ENCODE measurements at places on chromosomes 2 and 18. TPM values are rescaled to one million over a fixed set of nuclear protein-coding genes. Genes with fewer than 3 reads are reported as not detected.

SIX3 gene
- total RNA-seq: not detected

DNA sequence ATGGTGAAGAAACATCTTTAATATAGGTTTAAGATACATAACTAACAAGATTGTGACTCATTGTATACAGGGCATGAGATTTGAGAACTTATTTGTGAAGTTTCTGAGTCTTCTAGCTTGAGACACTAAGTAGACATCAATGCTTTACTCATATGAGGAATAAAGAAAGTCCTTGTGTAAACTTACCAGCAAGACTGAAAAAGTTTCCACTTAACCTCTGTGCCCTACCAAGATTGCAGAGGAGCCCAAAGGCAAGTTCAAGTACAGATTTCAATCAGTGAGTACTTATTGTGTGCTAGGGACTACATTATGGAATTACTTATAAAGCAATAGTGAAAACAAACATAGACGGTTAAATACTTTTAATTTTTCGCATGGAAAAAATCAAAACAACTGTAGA, 1041.2 kb upstream of the CELF4 start:
- H3K4me3 ChIP-seq: no peak overlapping the region
- peaks cover 2% of the 10 kb centered on the region for H3K4me1 ChIP-seq
- no peak overlapping the region for H3K27ac ChIP-seq
- no peaks in the 10 kb centered on the region for H3K27me3 ChIP-seq

- peaks cover 5% of the 10 kb centered on the region for H3K4me1 ChIP-seq
- no peak overlapping the region for H3K4me3 ChIP-seq
- H3K36me3 ChIP-seq: no peaks in the 10 kb centered on the region
- no peak for DNase-seq
These were observed 187.8 kb upstream of the ERBB4 start for GRCh38 chr2:212726403-212726802.

DNA sequence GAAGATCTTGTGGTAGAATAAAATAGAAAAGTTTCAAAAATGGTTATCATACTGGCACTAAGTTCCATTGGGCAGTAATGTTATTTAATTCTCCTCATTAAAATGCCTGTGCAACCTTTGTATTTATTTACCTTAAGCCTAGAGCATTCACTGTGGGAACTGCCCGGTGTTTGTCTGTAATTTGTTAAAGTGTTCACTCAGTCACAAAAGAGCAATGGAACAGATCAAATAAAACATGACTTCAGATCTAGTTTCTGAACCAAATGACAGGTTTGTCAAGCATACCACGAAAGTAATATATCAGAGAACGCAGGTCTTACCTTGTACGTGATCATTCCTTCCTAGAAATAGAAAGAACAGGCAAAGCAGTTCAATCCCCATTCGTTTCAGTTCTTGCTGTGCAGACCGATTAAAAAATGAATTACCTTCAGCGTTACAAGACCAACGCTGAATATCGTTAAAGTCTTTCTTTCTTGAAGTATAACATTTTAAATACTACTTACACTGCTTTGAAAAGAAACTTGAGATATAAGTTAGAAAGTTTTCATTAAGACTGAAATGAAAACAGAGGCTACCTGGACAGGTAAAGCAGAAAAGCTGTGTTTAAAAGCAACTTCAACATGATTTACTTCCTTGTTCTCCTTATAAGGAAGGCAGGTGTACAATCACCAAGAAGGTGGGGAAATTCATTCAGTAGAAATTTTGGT, at the start of gene ITGB6:
Gene ITGB6 (minus strand): TSS at position 590 of the 707 bp plus-strand sequence. CDS start 209 bp downstream, at position 381.
- no peak within 1 kb of the TSS for H3K27ac ChIP-seq
- H3K36me3 ChIP-seq: no peaks in the 10 kb centered on the region
- peaks cover 2% of the 10 kb centered on the region for H3K27me3 ChIP-seq
- H3K4me3 ChIP-seq: no peak within 1 kb of the TSS
- no peak for DNase-seq

DNA sequence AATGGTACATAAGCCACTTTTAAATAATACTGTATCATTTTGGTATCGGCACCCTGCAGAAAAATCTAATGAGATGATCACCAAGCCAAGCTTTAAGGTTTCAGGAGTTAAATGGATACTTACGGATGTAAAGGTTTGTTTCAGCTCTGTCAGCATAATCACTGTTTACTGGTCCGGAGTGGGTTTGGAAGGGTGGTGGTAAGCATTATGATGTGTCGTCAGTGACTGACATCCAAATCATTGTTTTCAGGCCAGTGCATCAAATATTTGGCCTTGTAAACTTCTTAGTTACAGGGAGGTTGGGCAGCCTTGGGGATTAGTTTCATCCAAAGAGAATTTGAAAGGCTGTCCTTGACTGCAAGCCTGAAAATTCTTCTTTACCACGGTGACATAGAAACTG, 50.0 kb upstream of the ATL2 start:
- no peaks in the 10 kb centered on the region for H3K36me3 ChIP-seq
- H3K4me1 ChIP-seq: no peaks in the 10 kb centered on the region
- no peaks in the 10 kb centered on the region for H3K27me3 ChIP-seq
- no peak overlapping the region for H3K27ac ChIP-seq
- H3K4me3 ChIP-seq: no peak overlapping the region
- no peak for DNase-seq

All from activated CD4-positive, alpha-beta memory T cell treated with anti-CD3 and anti-CD28 coated beads for 36 hours (primary cell).